ENCODE measurements at places on chromosomes 4 and X.
A peak's percentile ranks its signal among the peaks of the same experiment; 100 is the strongest.

GRCh38 chr4:149512501-149512900 is 303.1 kb downstream of the IQCM start:
- no peak for DNase-seq

GRCh38 chr4:182426901-182427300 is 183.7 kb downstream of the TENM3 start:
- DNase-seq, result no peak

GRCh38 chrX:15468036-15468435 is 25.1 kb downstream of the PIR start:
- DNase-seq, result no peak

GRCh38 chrX:37380256-37380655 is 31.1 kb downstream of the PRRG1 start:
- DNase-seq, result no peak

DNA sequence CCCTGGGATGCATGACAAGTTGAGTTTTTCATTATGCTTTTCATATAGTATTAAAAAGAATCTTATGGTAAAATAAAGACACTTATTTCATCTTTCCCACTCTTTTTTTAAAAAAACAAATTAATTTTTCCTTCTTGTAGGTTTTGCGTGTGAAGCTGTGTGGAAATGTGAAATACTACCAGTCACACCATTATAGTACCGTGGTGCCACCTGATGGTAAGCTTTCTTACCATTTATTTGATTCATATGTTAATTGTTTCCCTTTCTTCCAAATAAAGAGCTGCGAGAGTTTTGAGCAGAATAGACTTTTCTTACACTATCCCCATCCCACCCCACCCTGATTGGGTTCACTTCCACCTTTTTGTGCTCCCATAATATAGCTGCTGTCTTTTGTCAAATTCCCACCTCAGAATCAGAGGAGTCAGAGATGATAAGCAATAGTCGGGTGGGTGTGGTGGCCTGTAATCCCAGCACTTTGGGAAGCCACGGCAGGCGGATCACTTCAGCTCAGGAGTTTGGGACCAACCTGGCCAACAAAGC is 44.3 kb downstream of the CASP6 start:
- no peak for DNase-seq

- no peak for DNase-seq
These were observed 141.0 kb downstream of the ASB9 start for GRCh38 chrX:15128861-15129260.

DNA sequence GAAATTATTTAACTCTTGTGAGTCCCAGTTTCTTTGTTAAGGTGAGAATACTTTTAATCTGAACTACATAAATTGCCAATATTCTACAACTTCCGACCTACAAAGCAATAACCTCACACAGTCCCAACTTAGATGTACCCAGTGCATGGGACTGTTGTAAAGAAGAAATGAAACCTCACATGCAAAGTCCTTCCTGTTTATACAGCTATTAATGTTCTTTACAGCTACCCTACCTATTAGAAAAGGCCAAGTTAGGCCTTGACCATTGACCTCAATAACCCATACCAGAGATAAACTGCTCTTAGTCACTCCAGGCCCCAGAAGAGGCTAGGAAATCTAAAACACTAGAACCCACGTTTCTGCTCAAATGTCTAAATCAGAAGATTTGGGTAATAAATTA is 920.1 kb upstream of the TENM3 start:
- no peak for DNase-seq

GRCh38 chr4:54675721-54676461 is 18.1 kb downstream of the KIT start:
- no peak for DNase-seq

GRCh38 chr4:25821899-25822298 is 40.9 kb downstream of the SEL1L3 start:
- no peak for DNase-seq

DNA sequence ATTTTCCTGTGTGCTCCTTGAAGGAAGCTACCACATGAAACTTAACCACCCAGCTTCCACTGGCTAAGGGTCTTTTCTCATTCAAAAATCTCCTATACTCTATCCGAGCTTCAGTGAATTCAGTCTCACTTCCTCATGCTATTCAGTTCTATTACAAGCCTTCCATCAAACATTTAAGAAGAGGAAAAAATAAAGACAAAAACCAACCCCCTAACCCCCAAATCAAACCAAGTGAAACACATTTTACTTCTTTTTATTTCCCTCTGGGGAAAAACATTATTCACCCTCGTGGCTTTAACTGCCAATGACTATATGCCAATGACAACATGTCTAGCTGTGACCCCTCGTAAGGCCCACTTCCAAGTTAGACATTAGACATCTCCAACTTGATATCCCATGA is 16.2 kb upstream of the WDR19 start:
- DNase-seq, result no peak

- DNase-seq, result no peak
These were observed 23.0 kb upstream of the SLC25A4 start for GRCh38 chr4:185119927-185120630.

DNA sequence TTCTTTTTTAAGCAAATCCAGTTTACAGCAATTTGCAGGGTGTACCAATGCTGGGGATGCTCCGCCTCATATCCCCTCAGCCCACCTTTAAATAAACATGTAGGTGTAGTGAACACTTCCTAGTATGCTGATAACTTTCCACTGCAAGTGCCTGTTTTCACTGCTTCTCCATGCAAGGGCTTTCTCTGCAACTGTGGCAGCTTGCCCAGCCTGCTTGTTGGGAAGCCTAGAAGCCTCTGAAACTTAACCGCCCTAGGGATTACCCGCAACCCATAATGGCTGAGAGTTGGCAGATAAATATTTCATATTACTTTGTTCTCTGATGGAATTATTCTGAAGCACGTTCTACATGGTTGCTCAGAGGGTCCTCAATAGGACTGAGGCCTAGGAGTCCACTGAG is 253.7 kb upstream of the DDX53 start:
- no peak for DNase-seq

DNA sequence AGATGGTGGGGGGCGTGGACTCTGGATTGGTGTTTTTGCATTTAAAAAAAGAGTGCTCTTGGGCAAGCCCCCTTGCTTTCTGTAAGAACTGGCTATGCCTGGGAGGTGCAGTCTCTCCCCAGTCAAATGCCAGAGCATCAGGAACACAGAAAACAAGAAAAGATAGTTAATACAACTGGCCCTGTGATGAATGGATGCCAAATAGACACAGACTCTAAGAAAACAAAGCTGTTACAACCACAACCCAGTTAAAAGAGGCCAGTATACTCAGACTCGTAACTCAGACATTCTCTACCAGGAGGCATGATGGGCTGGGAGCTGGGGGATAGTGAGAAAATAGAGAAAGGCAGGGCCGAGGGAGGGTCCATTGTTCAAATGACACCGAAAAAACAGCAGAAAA is 32.5 kb upstream of the C1QTNF7 start:
- DNase-seq, result no peak

GRCh38 chr4:183639291-183639690 is 19.7 kb downstream of the RWDD4 start:
- DNase-seq, result no peak

DNA sequence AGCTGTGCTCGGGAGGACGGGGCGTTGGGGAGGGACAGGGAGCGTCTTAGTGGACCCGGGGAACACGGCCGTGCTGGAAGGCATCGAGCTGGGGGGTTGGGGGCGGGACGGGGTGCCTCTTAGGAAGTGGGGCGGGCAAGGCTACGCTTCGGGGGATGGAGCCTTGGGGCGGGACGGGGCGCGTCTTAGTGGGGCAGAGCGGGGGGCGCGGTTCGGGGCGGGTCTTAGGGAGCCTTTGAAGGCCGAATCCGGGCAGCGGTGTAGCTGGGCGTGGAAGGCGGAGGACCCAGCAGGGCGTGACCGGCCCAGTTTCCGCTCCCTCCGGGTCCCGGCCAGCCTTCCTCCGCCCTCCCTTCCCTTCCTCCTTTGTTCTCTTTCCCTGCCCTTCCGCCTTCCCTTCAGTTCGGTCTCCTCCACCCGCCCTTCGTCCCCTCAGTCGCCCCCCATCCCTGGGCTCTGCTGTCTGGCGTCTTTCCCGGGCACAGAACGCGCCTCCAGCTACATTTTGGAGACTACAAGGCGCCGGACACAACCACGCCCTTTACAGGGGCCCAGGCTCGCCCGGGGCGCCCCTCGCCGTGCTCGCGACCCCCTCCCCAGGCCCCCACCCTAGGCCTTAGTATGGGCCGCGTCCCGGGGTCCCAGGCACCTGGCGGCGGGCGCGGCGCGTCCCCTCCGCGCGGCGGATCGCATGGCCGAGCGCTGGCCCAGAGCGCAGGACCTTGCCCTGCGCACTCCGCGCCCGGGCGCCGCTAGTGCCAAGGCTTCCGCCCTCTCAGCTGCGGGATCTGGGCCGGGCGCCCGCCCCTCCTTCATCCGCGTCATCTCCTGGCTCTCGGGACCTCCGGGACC is at the start of gene ARSD:
TSS of gene ARSD (minus strand) at position 757 of the 852 bp plus-strand sequence. CDS start at position 693, 64 bp downstream.
- DNase-seq, result peak; percentile 54

GRCh38 chr4:66000510-66001117 is 330.3 kb upstream of the EPHA5 start:
- DNase-seq, result no peak

GRCh38 chr4:108244606-108245005 is 75.9 kb upstream of the LEF1 start:
- DNase-seq, result no peak

GRCh38 chr4:57119054-57119651 is 9.0 kb upstream of the IGFBP7 start:
- DNase-seq, result no peak

- DNase-seq, result no peak
These were observed 39.6 kb downstream of the TRIML1 start for GRCh38 chr4:188178806-188179205.

DNA sequence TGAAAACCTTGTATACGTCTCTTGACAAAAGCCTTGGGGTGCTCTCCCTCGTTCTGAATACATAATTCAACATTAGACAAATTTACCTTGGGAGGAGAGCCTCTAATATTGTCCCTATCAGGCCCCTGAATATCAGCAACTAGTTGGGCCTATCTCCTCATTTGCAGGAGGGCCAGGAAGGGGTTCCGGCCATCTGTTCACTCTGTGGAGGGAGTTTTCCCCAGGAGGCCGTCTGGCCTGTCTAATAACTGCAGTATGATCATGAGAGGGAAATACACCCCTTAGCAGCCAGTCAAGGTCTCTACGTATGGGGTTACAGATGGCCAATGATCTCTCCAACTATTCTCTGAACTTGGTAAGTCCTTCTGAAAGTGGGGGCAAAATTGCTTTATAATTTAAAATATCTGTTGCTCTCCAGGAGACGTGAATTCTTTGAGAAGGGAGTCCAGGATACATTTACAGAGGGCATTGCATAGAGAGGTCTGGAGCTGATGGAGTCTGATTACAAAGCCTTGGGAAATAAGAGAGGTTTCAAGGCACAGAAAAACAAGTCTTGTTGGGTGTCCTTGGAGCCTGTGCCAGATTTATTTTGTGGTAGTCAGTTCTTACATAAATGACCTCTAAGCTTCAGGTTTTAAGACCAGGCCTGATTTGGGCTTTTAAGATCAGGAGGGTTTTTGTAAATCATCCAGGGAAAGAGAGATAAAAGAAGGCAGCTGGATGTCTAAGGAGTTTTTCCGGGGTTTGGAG is 48.2 kb upstream of the UXT start:
- DNase-seq, result no peak

Measured in activated CD8-positive, alpha-beta memory T cell treated with anti-CD3 and anti-CD28 coated beads, Interleukin-2, amount 50 U/mL, for 4 hours (primary cell).